ENCODE measurements at places on chromosomes 5 and 9.

DNA sequence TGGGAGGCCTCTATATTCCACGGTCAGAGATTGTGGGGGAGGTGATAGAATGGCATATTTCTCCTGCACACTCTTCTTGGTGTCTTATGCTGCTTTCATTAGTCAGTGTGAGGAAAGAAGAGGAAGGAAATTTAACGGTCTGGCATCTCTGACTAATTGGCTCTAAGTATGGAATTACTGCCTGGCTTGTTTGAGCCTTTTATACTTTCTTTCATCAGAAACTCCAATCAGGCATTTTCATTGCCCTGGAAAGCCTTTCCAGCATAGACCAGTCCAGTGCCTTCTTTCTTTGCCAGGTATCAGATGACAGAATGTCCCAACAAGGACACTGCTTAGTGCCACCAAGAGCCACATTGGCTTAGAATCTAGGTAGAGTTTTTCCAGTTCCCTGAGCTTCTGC, 30.2 kb downstream of the CYSTM1 start:
- no peak for DNase-seq

DNA sequence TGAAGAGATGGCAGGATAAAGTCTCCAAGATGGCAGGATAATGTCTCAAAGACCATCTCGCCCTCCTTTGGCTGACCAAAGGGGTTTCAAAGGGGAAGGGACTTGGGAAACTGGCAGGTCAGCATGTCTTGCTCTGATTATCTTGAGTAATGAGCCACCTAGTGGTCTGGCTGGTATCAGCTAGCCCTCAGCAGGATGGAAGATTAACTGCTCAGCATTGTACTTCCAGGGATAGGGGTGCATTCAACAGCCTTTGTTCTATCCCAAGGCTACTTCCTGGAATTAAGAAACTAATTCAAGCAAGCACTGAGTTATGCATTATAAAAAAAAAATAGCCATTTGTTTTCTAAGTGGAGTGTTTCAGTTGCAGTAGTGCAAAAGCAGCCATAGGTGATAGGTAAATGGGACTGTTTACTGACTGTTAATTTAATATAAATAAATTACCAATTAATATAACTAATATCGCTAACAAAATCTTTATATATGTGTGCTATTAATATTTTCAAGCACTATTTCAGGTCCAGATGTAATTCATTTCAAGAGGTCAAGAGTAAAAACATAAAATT, 555.5 kb downstream of the CDH9 start:
- peak; percentile 12 for DNase-seq

- no peak for DNase-seq
Observed at GRCh38 chr9:128211186-128211980, 8.2 kb downstream of the DNM1 start.

DNA sequence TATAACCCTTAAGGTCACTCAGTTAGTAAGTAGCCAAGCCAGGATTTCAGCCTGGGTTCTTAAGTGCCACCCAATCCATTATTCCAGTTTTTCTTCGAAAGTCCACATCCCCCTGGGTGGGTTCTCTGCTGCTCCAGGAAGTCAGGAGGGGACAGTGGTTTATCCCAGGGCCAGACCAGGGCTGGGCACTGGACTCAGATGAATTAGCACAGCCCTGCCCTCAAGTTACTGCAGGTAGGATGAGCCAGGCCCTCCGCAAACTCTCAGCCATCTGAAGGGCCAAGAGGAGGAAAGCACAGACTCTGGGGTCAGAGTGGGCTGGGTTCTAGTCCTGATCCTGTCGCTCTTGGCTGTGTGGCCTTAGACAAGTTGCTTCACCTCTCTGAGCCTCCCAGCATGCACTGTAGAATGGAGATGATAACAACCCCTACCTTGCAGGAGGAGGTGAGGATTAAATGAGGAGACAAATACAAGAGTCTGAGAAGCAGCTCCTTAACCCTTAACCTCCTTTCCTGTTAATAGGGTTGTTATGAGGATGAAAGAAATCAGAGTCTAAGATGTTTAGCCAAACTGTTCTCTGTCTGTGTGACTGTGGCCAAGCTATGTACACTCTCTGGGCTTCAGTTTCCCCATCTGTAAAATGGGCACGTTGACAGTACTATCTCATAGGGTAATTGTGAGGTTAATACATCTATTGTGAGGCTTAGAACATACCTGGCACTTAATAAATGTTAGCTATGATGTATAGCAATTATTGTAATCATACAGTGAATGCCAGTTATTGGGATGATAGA, 6.8 kb upstream of the NEURL1B start:
- no peak for DNase-seq

DNA sequence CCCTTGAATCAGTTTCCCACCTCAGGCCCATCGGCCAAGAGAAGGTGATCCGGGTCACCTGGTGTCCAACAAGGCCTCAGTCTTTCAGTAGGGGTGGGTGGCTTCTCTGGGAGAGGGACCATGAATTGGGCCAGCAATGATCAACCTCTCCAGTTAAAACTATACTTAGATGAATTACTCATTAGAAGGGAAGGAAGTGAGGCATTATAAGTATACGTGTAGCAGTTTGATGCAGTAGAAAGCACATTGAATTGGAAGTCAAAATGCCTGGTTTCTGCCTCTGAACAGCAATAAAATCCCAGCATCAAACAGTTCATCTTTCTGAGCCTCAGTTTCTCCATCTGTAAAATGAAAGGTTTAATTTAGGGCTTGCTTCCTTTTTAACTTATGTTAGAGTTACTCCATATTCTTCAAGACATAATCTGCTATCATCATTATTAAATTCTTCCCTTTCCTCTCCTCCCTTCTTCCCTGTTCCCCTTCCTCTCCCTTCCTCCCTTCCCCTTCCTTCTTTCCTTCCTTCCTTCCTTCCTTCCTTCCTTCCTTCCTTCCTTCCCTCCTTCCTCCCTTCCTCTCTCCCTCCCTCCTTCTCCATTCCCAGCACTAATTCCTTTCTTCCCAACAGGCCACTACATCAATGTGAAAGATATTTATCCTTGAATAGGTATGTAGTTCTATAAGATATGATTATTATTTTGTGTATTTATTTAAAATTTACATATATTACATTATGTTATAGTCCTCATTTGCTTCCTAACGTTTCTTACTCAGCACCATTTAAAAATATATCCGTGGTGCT, 18.6 kb upstream of the TMEM174 start:
- DNase-seq: no peak

- DNase-seq: no peak
Observed at GRCh38 chr5:59553992-59554391, 339.5 kb downstream of the PDE4D start.

DNA sequence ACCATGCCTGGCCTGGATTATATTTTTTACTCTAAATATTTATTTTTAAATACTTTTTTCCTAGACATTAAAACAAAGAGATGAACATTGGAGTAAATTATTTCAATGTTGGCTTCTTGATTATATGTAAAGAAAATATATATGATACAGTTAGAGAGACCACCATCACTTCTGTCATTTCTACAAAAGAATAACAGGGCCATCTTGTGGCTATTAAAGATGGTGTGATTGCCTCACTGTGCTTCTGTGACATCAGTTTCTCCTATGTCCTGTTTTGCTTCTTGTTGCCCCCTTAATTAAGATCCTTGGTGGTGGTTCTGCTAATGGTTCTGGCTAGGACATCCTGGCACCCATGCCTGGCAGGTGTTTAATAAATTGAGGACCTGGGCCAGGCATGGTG, 32.9 kb downstream of the NDFIP1 start:
- no peak for DNase-seq

DNA sequence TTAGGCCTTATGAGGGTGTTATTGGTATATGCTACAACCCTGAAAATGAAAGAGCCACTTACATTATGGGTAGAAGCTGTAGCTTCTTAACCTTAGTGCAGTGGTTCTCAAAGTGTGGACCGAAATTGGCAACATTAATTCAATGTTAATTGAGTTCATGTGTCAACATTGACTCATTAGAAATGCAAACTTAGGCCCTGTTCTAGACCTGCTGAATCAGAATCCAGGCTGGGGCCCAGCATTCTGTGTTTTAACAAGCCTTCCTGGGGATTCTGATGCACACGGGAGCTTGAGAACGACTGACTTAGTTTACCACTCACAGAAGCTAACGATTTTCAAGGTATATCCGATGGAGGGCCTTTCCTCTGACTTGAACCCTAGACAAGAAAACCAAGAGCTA, 7.3 kb downstream of the VLDLR start:
- DNase-seq: no peak

- DNase-seq: peak; percentile 36
Observed at GRCh38 chr5:55220433-55221185, 6.5 kb downstream of the MCIDAS start.

DNA sequence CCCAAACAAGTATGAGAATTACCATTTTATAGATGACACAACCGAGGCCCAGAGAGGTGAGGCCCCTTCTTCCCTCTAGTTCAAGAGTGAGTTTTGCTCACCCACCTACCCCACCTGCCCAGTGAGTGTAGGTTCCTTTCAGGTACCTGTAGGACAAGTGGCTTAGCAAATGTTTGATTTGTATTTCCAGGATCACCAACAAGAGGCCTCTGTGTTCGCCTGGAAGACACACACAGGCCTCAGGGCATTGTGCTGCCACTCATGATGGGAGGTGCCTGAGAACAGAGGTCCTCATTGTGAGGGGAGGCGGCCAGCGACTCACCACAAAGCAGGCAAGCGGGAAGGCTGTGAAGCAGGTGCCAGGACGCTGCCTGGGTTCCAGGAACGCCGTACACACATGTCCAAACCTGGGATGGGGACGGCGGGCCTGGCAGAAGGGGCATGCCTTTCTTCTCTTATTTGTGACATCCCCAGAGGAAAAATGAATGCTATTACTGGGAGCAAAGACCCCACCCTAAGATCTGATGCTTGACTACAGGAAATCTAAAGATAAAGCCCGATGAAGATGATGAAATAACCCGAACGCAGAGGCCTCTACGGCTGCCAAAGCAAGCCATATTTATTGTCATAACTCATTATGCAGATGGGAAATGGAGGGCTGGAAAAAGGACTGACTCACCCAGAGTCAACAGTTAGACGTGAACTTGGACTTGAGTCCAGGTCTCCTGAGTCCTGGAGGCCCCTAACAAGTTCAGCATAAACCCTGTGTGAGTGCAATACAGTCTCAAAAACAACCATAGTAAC, 60.2 kb upstream of the SLC25A51 start:
- DNase-seq: no peak

GRCh38 chr9:17894501-17895160, 315.8 kb downstream of the SH3GL2 start:
- no peak for DNase-seq

- DNase-seq: no peak
Observed at GRCh38 chr9:138074516-138074915, 196.9 kb downstream of the CACNA1B start.

- no peak for DNase-seq
Observed at GRCh38 chr5:169647566-169647965, 10.5 kb downstream of the DOCK2 start.

- no peak for DNase-seq
Observed at GRCh38 chr9:132062806-132063205, 16.9 kb downstream of the MED27 start.

GRCh38 chr5:80399526-80400239, 8.2 kb upstream of the ZFYVE16 start:
- peak; percentile 7 for DNase-seq

GRCh38 chr9:132079391-132080091, at the start of gene MED27:
Gene MED27 (minus strand): TSS chr9:132079867. CDS start chr9:132079844, 23 bp downstream.
- peak; percentile 98 for DNase-seq

GRCh38 chr5:178466342-178466741, 123.9 kb downstream of the COL23A1 start:
- no peak for DNase-seq

GRCh38 chr5:72611118-72611730, 104.0 kb upstream of the ZNF366 start:
- DNase-seq: peak; percentile 55

DNA sequence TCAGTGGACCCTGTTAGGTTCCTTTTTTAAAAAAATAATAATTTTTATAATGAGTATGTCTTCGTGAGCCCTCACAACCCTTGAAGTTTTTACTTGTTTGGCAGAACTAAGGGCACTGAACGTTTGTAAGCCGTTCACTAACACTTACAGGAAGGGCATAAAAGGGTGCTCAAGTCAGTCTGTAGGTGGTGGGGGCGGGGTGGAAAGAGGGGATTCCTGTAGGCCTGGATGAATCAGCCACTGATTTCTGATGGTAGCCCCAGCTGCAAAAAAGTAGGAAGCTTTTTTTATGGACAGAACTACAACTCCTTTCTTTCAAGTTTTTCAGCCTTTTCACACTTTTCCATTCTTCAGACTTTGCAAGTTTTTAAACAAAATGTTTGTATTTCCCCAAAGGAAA, 35.8 kb downstream of the PIK3R1 start:
- peak; percentile 92 for DNase-seq

GRCh38 chr9:107932601-107933000, 443.0 kb upstream of the KLF4 start:
- DNase-seq: no peak

DNA sequence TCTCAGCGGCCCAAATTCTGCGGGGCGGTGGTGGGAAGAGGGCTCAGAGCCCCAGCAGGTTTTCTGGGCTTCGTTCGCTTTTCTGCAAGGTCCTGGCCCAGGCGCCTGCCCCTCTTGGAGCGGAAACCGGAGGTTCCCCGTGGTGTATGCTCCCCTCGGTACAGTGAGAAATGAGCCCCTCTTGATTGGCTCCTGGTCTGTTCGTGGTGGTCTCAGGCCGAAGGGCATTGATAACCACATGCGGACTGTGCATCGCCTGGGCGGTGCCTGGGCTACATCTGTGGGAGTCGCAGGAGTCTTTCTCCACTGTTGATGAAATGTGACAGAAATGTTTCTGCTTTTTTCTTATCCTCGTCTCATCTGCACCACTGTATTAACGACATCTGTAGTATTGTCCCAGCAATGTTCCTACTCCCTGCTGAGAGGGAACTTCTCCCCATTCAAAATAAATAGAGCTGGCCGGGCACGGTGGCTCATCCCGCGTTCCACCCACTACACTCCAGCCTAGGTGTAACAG, 682 bp downstream of the MAN1B1 start:
- DNase-seq: peak; percentile 56

DNA sequence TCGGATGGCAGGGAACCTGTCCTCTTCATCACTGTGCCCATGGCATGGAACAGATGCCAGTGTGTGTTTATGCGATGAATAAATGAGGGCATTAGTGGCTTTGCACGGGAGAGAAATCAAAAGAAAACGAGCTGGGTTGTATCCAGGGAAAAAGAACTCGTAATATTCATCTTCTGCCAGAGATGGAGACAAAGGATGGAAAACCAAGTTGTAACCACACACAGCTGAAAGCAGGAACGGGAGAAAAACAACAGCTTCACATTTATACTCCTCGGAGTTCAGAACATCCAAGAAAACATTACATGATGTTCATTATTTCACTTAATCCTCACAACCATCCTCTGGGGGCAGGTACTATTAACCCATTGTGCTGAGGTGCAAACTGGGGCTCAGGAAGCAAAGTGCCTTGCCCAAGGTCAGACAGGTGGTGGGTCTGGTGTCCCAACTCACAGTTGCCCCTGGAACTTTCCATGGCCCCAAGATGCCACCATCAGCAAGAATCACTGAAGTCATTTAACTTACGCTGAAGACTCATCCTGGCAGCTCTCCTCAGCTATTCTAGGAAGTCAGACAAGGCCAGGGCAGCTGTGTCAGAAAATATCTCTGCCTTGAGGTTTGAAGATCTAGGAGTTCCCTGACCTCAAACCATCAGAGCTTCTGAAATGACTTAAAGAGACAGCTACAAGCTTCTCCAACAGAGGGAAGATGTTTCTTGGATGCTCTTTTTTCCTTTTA, 250.4 kb downstream of the NSG2 start:
- no peak for DNase-seq

- DNase-seq: no peak
Observed at GRCh38 chr5:150531686-150532085, 23.8 kb downstream of the NDST1 start.

GRCh38 chr5:38166832-38167231, 91.5 kb upstream of the EGFLAM start:
- no peak for DNase-seq

- DNase-seq: no peak
Observed at GRCh38 chr5:95924720-95925377, 36.8 kb downstream of the ELL2 start.

Measured in activated CD8-positive, alpha-beta T cell treated with anti-CD3 and anti-CD28 coated beads for 36 hours (primary cell).